ENCODE measurements at places on chromosomes 1 and 21.

GRCh38 chr1:26049531-26050247 lies 3.8 kb upstream of the SLC30A2 start:
- DNase-seq = no peak

GRCh38 chr1:209063767-209064659 lies 519.5 kb upstream of the CAMK1G start:
- DNase-seq = no peak

GRCh38 chr1:53992085-53992874 lies 25.7 kb downstream of the LDLRAD1 start:
- no peak for DNase-seq

DNA sequence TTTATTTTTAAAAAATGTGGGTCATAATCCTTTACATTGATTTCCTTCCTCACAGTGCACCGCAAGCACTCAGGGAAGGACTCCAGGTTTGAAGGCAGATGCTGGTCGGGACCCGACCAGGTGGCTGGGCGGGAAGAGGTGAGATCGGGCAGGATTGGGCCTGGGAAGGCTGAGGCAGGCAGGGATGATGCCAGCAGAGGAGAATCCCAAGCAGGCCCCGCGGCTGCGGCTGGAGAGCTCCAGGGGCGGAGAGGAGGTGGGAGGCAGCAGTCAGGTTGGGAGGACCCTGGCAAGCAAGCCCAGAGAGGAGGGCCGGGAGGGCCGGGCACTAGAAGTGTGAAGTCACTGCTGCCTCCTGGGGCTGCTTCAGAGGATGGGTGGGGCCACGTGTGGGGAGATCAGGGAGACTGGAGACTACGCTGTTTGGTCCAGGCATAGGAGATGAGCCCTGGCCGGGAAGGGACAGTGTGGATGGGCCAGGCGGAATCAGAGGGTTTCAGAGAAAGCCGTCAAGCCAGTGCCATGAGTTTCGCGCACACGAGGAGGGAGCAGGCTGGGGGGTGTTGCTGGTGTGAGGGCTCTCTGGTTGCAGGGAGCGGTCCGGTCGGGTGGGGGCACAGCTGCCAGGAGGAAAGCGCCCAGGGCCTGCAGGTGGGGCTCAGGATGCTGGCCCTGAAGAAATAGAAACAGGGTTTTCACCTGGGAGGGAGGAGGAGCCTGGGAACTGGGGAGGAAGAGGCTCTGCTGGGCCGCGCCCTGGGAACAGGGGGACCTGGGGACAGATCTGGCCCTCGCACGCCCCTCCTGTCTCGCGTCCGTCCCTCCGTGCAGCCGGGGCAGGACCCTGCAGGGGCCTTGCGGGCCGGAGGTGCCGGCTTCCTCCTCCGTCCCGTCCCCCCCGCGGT lies 888 bp upstream of the COL18A1 start:
- DNase-seq = no peak

GRCh38 chr1:66532798-66533783 lies 862 bp upstream of the SGIP1 start:
- no peak for DNase-seq

DNA sequence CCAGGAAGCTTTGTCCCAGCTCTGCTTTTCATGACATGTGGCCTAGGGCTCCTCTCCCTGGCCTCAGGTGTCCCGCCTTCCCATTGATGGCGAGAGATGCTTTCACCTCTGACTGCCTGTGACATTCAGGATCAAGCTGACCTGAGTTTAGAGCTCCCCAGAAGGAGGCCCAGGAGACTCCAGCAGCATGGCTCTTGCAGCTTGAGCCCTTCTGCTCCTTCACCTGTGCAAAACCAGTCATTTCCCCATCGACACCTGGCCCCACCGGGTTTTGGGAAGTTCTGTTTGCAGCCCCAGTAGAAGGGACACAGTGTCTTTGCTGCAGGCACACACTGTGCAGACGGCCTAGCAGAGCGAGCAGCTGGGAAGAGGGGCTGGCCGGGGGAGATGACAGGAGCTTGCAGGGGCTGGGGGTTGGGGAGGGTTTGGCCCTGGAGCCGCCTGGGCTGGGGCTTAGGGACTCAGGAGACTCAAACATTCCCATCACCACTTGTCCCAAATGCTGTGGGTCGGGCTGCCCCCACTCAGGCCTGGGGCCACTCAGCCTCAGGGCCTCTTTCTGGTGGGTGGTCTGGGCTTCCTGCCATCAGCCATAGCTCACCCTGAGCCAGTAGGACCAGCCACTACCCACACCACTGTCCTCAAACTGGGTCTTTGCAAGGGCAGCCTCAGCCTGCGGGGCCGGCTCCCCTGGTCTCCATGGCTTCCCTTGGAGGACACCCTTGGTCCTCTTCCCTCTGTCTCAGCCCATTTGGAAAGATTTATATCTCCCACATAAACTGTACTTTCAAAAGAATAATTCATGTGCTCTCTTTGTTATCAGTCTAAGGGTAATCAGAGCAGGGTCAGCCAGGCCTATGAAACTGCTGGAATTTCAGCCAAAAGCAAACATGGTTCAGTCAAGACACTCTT lies 3.8 kb upstream of the EDN2 start:
- DNase-seq = no peak

DNA sequence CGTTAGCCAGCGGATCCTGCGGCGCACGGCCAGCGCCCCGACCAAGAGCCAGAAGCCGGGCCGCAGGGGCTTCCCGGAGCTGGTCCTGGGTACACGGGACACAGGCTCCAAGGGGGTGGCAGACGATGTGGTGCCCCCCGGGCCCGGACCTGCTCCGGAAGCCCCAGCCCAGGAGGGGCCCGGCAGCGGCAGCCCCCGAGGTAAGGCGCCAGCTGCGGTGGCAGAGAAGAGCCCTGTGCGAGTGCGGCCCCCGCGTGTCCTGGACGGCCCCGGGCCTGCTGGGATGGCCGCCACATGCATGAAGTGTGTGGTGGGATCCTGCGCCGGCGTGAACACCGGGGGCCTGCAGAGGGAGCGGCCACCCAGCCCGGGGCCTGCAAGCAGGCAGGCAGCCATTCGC lies 24.2 kb downstream of the PANK4 start:
- DNase-seq = no peak

GRCh38 chr1:234999513-234999940 lies 129.1 kb downstream of the TOMM20 start:
- no peak for DNase-seq

DNA sequence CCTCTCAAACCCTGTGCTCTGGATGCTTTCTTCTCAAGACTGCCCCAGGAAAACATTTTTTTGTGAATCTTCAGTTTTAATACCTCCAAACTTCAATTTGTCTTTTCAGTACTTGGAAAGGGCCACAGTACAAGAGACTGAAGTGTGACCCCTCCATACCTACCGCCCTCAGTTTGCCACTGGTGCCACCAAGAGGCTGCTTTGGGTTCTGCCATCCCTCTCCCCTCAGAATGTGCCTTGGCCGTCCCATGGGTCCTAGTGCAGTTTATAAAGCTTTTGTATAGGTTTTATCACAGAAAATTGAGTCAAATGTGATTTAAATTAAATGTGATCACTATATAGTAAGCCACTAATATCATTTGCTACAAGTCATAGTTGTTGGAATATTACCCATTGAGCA lies 60.8 kb upstream of the PGD start:
- DNase-seq = no peak

DNA sequence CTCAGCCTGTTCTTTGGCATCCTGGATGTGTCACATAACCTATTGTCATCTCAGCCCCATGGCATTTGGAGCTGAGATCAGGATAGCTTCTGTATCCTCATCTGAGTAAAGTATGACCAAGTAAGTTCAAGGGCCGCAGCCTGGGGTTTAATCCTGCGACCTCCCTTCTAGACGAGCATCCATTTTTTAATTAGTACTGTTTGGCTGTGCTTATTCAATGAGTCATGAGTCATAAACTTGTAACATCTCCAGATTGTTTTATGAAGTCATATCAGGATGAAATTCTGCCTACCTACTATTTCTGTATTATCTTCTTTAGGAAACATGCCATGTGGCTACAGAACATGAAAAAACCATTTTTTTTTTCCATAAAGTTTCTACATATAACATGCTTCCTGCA lies 119.1 kb downstream of the ERG start:
- no peak for DNase-seq

- no peak for DNase-seq
These were observed 148.0 kb downstream of the ZZZ3 start for GRCh38 chr1:77534456-77534855.

GRCh38 chr1:158654086-158654485 lies 32.4 kb downstream of the SPTA1 start:
- DNase-seq = no peak

DNA sequence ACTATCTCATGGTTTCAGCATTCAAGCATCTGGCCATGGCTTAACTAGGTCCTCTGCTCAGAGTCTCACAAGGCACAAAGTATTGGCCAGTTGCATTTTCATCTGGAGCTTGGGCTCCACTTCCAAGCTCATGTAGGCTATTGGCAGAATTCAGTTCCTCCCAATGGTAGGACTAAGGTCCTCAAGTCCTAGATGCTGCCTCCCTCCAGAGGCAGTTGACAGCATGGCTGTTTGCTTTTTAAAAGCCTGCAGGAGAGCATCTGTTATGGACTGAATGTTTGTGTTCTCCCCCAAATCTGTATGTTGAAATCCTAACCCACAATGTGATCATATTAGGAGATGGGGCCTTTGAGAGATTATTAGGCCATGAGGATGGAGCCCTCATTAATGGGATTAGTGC lies 38.0 kb upstream of the HLX start:
- no peak for DNase-seq

DNA sequence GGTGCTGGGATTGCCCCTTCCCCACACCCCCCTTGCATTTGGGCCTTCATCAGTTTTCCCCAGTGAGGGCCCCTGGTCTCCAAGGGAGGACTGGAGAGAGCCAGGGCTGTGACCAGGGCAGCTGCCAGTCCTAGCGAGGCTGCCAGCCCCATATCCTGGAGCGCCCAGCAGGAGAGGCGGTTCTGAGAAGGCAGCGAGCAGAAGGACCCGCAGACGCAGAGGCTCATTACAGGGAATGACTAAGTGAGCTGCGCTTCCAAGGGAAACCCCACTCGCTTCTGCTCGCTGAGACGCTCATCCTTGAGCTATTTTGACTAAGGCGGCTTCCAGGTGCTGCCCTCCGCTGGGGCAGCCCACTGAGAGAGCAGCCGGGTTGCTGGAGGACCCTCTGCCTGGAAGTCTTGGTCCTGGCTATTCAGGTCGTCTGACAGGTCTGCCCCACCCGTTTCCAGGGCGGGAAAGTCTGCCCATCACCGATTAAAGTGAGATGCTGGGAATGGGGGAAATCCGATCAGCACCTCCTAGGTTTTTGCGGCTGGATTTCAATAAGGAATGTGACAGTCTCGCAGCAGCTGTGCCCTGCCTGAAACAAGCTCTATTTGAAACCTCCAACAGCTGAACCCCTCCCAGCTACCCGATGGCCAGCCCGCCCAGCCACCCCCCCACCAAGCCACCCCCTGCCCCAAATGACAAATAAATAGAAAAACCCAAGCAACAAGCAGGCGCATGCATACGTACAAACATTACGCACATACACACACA lies 2.8 kb downstream of the KCNN3 start:
- no peak for DNase-seq

GRCh38 chr1:1063945-1064831 lies 9.9 kb downstream of the RNF223 start:
- DNase-seq = no peak

- DNase-seq = no peak
These were observed 147.6 kb upstream of the CAMK1G start for GRCh38 chr1:209435654-209436566.

DNA sequence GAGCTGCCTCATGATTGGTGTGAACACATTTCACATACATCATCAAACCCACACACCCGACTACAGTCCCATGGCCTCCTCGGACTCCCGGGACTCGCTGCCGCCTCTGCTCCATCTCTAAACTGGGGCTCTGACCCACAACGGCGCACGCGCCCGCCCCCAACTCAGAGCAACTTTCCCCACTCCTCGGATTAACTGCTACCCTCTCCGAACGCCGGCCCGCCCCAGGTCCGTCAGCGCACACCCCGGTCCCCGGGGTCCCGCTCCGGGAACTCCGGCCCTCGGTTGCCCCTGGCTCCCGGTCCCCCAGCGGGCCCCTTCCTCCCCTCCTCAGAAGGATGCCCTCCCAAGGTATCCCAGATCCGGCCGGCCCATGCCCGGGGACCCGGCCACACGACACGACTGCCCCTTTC lies 740 bp downstream of the DSTYK start:
- DNase-seq = no peak

GRCh38 chr1:3702990-3703728 lies 49.1 kb upstream of the CCDC27 start:
- no peak for DNase-seq
